Kasumi-1 (cell line): ENCODE measurements at places on chromosomes 5 and 9.

GRCh38 chr9:98902516-98902915, 41.2 kb upstream of the COL15A1 start:
- no peak for DNase-seq

- DNase-seq: no peak
Observed at GRCh38 chr5:160333721-160334120, 21.4 kb upstream of the CCNJL start.

GRCh38 chr5:124662181-124662781, 84.2 kb downstream of the ZNF608 start:
- no peak for DNase-seq

- DNase-seq: no peak
Observed at GRCh38 chr9:103661663-103662062, 432.4 kb upstream of the SMC2 start.

- no peak for DNase-seq
Observed at GRCh38 chr9:22682961-22683699, 236.5 kb downstream of the DMRTA1 start.

- DNase-seq: no peak
Observed at GRCh38 chr5:13843175-13843846, 101.2 kb downstream of the DNAH5 start.

GRCh38 chr5:85375525-85375924, 990.8 kb upstream of the EDIL3 start:
- DNase-seq: no peak

- DNase-seq: no peak
Observed at GRCh38 chr9:130755377-130756007, 61.9 kb downstream of the EXOSC2 start.

DNA sequence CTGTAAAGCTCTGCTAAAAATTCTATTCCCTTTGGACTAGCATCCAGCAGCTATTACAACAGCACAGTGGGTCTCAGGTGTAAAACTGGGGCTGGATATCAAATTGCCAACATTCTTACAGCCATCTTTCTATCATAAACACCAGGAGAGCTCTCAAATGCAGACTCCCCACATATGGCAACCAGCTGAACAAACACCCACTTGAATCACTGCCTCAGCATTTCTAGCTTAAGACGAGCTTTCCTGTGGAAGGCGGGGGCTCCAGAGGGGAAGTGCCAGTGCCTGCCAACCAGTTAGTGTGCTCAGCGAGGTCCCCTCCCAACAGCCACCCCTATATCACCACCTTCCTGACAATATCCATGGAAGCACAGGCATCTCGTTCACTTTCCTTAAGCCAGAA, 62.2 kb downstream of the IPPK start:
- DNase-seq: no peak

DNA sequence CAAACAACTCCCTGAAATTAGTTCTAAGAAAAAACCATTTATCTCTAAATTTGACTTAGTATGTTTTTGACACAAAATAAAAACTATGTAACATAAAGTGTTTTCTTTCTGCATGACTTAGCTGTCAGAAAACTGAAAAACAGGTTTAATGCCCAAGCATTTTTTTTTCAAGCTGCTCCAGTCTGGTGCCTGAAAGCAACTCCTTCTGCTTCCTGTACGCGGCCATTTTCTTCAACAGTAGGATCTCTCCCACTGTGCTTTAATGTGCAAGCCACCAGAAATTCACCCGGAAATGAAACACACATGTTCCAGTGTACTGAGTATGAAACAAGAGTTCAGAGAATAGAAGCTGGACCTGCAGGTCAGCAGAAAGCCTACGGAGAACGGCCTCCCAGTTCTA, 161.2 kb downstream of the MED27 start:
- DNase-seq: no peak

GRCh38 chr9:92325991-92326500, 293 bp downstream of the CENPP start:
- peak; percentile 49 for DNase-seq

GRCh38 chr5:180648658-180649296, 623 bp downstream of the FLT4 start:
- no peak for DNase-seq

DNA sequence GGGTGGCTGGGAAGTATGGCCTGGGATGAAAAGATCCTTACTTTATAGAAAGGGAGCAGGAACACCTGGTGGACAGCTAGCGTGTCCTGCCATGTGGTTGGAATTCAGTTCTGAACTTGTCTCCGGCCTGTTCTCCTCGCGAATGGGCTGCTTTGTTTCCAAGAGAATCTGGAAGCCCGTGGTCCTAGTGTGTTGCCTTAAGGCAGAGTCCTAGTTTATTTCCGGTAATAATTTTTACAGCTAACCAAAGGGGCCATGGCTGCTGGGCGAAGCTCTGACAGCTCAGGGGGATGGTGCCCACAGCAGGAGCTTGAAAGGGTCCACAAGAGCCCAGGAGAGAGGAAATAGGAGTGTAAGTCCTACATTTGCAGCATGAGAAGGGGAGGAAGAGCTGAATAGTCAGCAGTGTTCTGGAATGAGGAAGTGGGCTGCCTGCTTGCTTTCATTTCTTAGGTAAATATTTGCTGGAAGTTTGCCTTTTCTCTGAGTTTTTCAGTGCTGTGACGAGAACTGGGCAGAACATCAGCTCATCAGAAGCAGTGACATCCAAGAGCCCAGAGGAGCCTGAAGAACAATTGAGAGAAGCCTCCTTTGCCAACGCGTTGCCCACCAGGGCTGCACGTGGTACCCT, 13.1 kb upstream of the IGFBPL1 start:
- DNase-seq: peak; percentile 73

GRCh38 chr5:140112685-140113179, 1.2 kb upstream of the PURA start:
- DNase-seq: no peak

DNA sequence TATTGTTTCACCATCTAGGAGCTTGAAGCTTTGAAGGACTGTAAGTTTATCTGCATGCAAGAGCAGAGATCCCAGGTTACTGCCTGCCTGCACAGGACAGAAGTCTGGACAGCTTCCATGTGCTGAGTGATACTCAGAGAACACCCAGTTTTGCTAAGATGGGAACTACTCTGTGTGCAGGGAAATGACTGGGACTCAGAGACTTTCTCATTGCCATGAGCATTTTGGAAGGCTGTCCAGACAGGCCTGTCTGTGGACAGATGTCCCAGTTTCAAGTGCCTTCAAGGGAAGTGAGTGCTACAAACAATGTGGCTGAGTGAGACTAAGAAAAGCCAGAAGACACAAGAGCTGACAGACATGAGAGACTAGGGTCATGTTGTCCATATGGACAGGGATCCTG, 19.2 kb upstream of the ZNF131 start:
- DNase-seq: no peak

DNA sequence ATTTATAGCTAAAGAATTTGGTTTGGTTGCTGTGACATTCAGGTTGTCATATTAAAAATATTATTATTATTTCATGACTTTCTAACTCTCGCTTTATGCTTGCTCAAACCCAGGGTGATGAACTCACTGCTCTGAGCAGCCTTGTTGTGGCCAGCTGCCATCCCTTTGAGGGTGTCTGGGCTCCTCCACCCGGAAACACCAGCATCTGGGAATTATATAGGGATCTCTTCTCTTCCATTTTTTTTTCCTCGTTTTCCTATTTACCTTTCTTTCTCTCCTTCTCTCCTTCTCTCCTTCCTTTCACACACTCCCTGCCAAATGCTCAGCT, 355.8 kb upstream of the SMARCA2 start:
- no peak for DNase-seq

GRCh38 chr9:107637421-107638420, 148.2 kb upstream of the KLF4 start:
- DNase-seq: peak; percentile 84

DNA sequence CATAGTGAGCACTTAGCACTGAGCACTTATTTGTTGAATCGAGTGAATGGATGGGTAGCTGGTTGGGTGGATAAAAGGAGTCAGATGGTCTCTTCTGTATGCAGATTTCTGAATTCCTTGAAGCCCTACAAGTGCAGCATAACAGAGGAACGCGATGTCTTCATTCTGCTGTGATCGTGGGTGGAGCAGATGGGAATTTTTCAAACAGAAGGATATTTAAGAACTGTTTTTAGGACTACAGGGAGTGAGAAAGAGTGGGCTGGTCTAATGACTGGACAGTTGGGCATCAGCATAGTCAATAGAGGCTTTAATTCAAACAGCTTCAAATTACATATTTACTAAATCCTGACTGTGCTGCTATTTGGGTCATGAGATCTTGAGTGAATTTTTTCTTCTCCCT, 253.2 kb downstream of the CEMIP2 start:
- no peak for DNase-seq

DNA sequence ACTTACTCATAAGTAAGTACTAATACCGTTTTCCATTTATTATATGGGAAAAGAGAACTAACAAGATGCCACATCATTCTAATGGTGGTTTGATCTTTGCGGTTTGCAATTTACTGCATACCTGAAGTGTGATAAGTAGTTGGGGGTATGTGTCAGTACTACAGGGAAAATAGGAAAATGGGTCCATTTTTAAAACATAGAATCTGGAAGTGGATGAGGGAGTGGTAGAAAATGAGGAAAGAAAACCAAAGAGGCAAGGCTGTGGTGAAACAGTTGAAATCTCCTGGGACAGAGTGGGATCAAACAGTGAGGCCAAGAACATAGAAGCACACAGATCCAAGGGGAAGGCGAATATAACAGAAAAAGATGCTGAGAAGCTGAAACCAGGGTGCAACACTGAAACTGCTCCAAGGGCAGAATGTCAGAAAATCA, 6.7 kb downstream of the ADAMTSL1 start:
- DNase-seq: no peak

DNA sequence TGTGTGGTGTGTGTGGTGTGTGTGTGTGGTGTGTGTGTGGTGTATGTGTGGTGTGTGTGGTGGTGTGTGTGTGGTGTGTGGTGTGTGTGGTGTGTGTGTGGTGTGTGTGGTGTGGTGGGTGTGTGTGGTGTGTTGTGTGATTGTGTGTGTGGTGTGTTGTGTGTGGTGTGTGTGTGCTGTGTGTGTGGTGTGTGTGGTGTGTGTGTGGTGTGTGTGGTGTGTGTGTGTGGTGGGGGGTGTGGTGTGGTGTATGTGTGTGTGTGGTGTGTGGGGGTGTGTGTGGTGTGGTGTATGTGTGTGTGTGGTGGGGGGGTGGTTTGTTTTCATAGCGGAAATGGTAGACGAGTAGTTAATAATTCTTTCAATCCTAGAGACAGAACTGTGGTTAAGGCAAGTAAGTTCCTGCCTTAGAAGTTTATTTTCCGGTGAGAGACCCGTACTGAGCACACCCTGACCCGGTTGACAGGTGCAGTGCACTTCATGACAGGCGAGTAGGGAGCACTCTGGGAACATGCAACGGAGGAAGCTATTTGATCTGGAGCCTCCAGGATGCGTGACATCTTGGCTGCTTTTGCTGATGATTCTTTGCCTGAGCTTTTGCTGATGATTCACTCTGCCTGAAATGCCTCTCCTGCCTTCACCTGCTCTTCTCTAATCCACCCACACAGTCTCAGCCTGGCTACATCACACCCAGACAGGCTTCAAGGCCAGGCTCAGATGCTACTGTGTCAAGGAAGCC, 21.7 kb upstream of the FAT2 start:
- DNase-seq: no peak

DNA sequence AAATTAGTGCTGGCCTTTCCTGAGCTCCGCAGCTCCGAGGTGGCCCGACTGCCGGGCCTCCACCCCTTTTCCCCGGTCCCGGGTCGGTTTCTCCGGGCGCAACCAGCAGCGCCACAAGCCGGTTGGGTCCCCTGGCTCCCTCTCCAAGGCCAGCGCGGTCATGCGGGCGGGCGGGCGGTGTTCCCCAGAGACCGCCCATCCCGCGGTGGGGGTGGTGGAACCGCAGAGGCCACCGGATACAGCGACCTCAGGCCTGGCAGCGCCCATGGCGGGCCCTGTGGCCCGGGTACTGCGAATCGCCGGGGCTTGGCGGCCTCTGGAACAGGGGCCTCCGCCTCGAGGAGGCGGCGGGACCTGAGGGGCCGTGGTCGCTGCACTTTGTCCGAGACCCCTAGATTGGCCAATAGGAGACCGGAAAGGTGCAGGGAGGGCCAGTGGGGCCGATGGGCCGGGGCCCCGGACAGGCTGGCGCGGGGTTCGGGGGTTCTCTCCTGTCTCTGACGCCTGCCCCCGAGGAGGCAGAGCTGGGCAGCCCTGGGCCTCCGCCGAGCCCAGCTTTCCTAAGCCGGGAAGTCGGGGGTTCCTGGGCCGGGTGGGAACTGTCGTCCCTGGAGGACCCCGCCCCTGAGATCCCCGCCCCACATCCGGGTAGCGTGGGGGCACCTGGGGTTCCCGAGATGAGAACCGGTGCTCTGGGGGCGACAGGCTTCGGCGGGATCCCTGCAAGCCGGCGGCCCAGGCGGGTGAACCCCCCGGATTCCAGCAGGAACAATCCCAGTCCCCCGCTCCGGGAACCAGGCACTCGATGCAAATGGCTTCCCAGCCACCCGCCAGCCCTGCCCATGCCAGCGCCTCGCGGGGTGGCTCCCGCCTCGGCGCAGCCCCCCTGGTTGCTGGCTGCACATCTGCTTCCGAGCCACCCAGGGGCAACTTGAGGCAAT, 293.9 kb downstream of the ZSWIM6 start:
- DNase-seq: peak; percentile 8

DNA sequence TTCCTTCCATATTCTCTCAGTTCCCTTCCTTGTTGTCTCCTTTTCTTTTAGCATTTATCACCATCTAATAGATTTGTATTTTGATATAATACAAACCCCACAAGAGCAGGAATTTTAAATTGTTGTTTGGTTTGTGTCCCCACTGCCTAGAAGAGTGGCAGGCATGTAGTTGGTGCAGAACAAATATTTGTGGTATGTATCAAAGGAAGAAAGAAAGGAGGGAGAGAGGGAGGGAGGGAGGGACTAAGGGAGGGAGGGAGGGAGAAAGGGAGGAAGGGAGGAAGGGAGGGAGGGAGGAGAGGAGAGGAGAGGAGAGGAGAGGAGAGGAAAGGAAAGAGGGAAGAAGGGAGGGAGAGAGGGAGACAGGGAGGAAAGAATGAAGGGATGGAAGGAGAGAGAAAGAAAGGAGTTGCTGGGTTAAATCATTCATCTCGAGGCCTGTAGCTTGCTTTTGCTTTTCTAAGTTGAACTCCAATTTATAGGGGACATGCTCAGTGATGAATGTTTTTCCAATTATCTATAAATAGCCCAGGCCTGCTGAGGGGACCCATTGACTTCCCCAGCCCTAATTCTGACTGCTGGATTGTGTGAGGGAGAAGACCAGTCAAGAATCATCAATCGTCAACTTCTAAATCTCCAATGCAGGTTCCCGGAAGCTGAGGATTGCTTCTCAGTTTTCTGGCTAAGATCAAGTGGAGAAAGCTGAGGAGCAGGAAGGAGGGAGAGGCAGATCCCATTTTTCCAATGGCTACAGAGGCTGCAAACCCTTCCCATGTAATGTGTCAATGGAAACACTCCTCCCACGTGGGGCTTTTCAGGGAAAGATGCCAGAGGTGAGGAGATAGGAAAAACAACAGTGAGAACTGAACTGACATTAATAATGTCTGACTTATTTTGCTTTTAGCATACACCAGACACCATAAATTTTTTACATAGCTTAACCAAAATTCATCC, 320.7 kb downstream of the ASTN2 start:
- DNase-seq: no peak

GRCh38 chr5:93589829-93590215, 6.8 kb downstream of the NR2F1 start:
- DNase-seq: no peak
